ENCODE measurements at places on chromosomes 7 and 10.

GRCh38 chr7:148395352-148395811 lies 195.2 kb upstream of the C7orf33 start:
- no peak for DNase-seq

- no peak for DNase-seq
Measured at GRCh38 chr7:96076350-96076707, 245.6 kb downstream of the SLC25A13 start.

DNA sequence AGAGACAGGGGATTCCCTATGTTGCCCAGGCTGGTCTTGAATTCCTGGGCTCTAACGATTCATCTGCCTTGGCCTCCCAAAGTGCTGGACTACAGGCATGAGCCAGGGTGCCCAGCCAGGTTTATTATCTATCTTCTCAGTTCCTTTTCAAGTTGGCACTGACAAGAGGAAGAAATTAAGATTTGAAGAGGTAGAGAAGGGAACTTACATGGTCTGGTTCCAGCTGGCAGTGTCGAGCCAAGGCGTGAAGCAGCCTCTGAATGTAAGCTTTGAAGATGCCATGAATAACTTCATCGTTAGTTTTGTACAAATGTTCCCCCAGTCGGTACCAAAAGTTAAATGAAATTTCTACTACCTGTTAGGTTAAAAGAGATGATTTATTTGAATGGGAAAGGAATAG lies 57.7 kb downstream of the TNPO3 start:
- no peak for DNase-seq

GRCh38 chr7:33862946-33863814 lies 42.2 kb upstream of the BMPER start:
- DNase-seq = no peak

DNA sequence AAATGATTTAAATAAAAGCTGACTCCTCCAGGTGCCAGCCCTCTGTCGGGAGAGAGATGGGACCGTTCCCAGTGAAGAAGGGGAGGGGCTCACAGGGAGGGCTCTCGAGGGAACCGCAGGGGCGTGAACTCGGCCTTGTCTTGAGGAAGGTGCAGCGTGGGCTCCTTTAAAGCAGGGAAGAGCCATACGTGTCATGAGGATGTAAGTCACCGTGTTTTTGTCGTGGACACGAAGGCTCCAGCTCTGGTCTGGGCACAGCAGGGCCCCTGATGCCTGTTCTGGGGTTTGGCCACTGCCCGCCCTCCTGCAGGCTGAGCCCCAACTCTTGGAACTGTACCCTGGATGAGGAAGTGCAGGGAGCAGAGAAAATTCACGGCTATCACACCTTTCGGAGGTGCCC lies 45.0 kb downstream of the JAKMIP3 start:
- no peak for DNase-seq

GRCh38 chr10:129030996-129031843 lies 435.8 kb upstream of the MGMT start:
- DNase-seq = no peak

GRCh38 chr7:102811942-102812678 lies 63.3 kb downstream of the FAM185A start:
- DNase-seq = no peak

DNA sequence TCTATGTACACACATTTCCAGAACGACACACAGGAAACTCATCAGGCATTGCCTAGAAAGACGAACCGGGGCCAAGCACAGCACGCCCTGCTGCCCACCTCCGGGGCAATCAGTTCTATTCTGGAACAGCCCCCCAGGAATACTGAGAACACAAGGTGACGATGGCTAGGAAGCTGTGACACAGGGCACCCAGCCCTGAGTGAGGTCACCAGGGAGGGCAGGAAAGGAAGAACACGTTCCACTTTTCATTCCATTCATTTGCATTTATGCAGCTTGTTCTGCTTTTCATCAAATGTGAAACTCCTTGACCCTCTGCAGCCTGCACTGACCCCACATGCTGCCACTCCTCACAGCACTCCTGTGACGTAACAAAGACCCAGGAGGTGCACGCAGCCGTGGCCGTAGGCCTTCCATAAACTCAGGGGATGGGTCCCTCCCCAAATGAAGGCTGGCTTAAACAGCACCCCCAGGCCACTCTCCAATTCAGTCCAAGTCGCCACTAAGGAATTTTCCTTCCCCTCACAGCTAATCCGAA lies 28.9 kb downstream of the MAD1L1 start:
- DNase-seq = no peak

- no peak for DNase-seq
Measured at GRCh38 chr7:42159130-42159529, 77.9 kb downstream of the GLI3 start.

GRCh38 chr10:121205625-121206024 lies 354.5 kb downstream of the WDR11 start:
- DNase-seq = no peak
